ENCODE measurements at places on chromosomes 5 and 9.

DNA sequence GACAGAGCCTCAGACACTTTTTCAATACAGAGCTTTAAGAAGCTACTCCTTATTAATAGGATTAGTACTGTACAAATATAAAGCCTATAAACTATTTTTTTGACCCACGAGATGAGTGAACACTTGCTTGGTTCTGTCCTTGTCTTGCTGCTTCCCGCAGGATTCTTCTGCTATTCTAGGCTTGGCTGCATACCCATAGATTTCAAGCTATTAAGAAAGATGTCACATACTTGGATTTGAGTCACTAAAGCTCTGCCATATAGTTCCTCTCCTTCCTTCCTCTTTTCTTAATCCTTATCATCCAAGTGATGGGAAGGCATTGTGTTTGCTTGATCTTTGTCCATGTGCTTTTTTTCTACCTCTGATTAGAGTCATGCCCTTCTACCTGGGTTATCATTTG, 361.2 kb upstream of the TRPC7 start:
- DNase-seq: no peak

- DNase-seq: no peak
These were observed 265.8 kb upstream of the CLINT1 start for GRCh38 chr5:158124606-158125316.

DNA sequence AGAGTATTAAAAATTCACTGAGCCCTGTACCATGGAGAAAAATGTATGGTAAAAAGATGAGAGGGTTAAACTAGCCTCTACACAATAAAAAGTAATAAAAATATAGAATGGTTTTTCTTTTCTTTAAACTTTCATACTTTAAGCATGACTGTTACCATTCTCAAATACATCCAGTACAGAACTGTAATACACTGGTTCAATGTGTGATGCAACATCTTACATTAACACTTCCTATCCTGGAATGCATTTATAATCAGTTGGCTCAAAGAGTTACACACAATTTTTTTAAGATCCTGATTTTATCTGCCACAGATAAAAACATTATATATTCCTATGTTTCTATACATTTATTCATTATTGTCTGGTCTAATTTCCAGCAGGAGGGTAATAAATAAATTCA, 4.7 kb downstream of the GNAQ start:
- no peak for DNase-seq

GRCh38 chr9:35841645-35841900, 12.5 kb downstream of the TMEM8B start:
- DNase-seq: no peak

DNA sequence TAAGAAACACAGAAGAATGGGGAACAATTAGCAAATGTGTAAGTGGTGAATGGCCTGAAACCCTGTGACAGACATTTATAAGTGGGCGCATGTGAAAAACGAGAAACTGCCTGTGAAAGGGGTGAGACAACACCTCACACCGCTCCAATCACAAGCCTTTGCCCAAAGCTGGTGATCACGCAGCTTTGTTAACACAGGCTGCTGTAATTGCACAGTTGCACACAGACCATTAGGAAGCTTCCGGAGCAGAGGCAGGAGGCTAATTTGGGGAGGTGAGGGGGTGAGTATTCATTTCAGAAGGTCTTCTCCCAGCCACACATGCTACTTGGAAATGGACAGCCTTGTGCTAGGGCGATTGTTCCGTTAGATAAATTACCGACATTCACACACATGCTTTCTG, 294.0 kb downstream of the MED10 start:
- no peak for DNase-seq

DNA sequence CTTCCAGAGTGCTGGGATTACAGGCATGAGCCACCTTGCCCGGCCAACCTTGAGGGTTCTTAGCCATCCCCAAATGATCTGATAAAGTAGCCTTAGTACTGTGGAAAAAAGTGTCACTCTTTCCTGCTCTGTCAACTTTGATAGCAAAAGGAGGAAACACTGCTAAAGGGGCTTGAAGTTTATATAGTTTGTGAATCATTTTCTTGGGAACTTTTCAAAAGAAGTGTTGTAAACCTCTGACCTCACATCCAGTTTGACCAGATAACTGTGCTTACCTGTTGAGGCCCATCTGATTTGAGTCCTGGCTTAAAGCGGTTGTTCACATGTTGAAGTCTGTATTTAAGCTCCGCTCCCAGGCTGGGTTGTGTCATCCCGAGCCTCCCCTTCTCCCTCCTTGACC, 303.3 kb downstream of the DOCK8 start:
- no peak for DNase-seq
